ENCODE measurements at places on chromosomes 11 and 22. TPM values are rescaled to one million over a fixed set of nuclear protein-coding genes. Genes with fewer than 3 reads are reported as not detected.

DNA sequence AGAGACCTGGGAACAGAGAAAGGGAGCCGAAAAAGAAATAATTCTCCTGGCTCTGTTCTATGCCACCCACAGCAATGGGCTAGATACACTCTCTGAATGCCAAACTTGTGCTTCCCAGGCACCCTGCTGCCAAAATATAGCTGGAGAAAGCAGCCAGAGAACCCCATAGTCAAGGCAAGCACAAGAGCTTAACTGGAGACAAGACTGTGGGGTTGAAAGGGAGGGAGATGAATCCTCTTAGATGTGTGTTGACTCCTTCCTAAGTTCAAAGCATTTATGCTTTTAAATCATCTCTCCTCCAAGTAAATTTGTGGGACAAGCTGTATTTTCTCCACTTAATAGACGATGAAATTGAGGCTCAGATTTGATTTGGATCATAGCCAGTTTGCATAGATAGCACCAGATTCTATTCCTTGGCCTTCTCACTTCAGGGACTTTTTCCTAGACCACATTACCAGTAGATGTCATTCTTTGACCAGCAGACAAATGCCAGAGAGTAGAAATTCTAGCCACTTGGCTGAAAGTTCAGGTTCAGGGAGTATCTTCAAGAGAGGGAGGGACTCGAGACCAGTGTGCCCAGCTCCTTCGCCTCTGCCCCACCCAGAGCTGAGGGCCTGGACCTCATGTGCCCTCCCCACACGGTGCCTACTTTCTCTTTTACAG is 16.5 kb upstream of the ETS1 start:
- no peak for DNase-seq

- no peak for DNase-seq
Observed at GRCh38 chr11:27456140-27456794, 16.3 kb downstream of the LGR4 start.

DNA sequence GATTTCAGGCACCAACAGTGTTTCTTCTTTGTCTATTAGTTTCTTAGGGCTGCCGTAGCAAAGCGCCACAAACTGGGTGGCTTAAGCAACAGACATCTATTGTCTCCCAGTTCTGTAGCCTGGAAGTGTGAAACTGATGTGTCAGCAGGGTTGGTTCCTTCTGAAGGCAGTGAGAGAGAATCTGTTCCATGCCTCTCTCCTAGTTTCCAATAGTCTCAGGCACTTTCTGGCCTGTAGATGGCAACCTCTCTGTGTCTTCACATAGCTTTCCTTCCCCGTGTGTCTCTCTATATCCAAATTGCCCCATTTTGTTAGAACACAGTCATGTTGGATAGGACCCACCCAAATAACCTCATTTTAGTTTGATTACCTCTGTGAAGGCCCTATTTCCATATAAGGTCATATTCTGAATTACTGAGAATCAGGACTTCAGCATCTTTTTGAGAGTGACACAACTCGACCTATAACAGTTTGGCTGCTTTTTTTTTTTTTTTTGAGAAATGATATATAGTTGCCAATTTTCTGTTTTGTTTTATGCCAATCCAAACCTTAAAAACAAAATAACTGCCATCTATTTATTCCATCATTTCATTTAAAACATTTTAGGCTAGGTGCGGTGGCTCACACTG is 108.2 kb downstream of the SLC36A4 start:
- DNase-seq = peak; percentile 20

GRCh38 chr11:4658629-4659445 is 15.1 kb downstream of the OR51E1 start:
- DNase-seq = no peak

GRCh38 chr11:70267405-70267950 is 3.0 kb upstream of the PPFIA1 start:
- no peak for DNase-seq

- DNase-seq = no peak
Observed at GRCh38 chr11:40168414-40168813, 1291.0 kb downstream of the LRRC4C start.

DNA sequence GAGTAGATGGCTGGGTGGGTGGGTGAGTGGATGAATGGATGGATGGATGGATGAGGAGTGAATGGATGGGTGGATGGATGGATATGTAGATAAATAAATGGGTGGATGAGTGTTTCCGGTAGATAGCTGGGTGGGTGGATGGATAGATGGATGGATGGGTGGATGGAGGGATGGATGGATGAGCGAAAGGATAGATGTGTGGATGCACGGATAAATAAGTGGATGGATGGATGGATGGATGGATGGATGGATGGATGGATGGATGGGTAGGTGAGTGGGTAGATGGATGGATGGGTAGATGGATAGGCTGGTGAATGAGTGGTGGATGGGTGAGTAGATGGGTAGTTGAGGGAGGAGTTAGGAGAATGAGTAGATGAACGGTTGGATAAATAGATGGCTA is 349.3 kb downstream of the MN1 start:
- DNase-seq = no peak

GRCh38 chr11:121523581-121524232 is 70.9 kb upstream of the SORL1-AS1 start:
- no peak for DNase-seq

DNA sequence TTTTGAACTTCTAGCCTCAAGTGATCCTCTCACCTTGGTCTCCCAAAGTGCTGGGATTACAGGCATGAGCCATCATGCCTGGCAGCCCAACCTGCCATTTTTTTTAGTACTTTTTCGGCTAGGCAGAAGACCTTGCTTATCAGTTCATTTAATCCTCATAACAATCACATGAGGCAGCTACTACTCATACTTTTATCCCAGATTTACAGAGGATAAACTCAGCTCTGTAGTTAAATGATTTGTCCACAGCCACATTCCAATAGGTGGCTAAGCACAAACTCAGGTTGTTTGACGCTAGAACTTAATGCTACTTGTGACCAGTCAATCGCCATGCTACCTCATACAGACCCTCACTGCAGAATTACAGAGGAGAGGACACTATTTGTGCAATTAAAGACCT is 28.1 kb downstream of the SBF2 start:
- no peak for DNase-seq

GRCh38 chr11:5603326-5603725 is 6.9 kb downstream of the TRIM6 start:
- no peak for DNase-seq

- DNase-seq = peak; percentile 70
Observed at GRCh38 chr11:359181-359714, 10.1 kb upstream of the B4GALNT4 start.

DNA sequence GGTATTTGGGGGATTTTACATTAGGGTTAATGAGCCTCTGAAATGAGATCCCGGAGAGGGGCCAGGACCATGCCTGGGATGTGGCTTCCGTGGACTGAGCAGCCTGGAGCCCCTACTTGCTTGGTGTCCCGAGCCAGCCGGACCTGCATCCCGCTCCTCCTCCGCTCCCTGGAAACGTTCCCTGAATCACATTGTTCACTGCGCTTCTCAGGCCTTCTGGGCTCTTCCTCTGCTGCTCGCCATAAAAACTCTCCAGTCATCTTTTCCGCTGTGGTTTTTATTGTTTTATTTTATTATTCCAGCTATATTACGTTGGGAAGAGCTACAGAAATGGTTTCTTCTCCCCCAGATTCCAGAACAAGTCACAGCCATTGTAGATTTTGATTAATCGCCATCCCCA is 13.3 kb upstream of the KCNQ1OT1 start:
- DNase-seq = no peak

DNA sequence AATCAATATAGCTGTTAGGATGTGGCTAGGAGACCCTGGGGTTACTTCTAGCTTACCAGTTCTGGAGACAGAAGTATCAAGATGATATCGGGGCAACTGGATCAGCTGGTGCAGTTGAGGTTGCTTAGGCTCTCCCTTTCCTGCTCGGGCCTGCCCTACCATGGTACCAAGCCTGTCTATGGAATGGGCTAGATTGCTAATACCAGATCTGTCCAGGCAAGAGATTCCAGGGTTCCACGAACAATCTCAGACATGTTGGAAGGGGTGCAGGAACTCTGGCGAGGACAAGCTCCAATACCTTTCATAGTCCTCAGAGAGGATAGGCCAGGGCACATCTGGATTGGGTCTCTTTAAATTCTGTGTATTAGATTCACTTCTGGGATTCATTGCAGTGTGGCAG is 53.8 kb downstream of the ADM start:
- DNase-seq = no peak

DNA sequence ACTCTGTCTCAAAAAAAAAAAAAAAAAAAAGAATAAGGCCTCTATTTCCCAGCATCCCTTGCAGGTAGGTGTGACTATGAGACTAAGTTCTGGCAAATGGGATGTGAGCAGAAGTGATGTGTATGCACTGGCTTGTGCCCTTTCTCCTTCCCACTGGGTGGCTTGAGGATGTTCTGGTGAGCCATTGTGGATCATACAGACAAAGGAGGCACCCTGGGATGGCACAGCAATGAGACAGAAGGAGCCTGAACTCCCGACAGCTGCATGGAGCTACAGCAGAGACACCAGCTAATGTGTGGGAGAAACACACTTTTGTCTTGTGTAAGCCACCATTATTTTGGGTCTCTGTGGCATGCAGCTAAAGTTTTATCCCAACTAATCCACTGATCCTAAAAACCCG is 10.6 kb upstream of the SORL1 start:
- DNase-seq = no peak

DNA sequence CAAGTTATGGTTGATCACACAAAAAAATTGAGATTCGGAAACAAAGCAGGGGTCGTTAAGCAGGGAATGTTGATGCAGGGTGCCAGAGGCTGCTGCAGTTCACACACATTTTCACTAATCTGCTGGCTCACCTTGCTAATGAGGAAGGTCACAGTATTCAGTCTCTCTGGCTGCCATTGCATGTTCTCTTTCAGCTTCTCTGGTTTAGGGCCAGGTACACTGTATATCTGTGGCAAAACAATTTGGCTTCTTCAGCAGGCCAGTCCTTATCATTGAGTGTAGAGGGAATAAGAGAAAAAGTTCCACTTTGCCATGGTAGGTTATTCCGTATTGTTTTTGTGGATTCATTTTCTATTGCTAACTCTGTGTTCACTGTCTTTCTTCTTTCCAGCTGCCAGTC is 283.7 kb upstream of the ANO3 start:
- no peak for DNase-seq

DNA sequence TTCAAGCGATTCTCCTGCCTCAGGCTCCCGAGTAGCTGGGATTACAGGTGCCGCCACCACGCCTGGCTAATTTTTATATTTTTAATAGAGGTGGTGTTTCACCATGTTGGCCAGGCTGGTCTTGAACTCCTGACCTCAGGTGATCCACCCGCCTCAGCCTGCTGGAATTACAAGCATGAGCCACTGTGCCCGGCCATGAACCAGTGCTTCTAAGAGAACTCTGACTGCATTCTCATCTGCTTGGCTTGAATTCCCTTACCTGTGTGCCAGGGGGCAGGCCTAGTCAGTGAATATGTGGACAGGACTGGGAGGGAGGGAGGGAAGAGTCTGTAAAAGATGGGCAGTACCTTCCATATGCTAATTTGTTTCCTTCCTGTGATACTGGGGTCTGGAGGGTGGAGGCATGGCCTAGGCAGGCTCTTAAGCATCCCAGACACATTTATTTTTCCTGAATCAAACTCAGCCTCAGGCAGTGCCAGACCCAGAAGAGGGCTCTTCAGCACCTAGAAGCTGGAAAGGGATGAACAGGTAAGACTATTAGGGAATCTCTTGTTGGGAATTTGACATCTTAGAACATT is 6.6 kb downstream of the RPS25 start:
- DNase-seq = no peak

DNA sequence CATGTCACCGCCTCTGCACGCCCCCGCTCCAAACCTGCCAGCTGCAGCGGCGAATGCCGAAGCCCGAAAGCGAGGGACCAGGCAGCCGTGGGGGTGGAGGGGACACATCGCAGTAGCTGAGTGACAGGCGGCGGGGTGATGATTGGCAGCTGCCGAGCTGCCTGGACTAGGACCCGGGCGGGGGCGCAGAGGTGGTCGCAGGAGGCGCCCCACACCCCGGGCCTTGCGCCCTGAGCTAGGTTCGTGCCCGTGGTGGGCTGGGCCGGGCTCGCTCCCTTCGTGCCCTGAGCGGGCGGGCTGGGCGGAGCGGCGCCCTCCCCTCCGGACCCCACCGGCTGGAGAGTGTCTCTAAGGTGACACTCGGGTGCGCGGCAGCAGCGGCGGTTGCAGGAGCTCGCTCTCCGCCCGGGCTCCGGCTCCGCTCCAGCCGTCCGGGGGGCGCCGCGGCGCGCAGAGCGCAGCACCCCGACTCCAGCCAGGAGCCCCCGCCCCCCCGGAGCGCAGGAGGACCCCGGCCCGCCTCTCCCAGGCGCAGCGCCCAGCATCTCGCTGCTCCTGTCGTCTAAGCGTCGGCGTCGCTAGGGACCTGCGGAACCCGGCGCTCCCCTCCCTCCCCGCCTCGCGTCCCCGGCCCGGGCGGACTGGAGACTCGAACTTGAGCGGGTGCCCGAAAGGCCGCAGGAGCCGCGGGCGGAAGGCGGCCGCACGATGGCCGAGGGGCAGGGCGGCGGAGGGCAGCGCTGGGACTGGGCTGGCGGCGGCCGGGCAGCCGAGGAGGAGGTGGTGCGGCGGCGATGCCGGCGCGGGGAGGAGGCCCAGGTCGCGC is 14.5 kb upstream of the DGKZ start:
- DNase-seq = peak; percentile 62

DNA sequence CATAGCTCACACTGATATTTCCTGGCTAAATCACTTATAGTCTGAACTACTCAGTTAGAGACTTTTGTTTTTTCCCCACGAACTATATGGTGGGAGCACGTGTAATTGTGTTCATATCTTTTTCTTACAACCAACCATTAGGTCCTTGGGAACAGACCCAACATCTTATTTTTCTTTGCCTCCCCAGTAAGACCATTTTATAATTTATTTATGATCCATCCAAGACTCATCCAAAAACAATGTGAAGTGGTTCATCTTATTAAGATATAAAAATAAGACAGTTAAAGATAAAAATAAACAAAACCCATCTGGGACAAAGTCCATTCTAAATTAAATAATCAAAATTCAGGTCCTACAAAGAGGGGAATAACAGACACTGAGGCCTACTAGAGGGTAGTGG is 90.8 kb downstream of the FAM168A start:
- DNase-seq = no peak

The OVCH2 gene
- total RNA-seq = not detected

The GRIA4 gene
- not detected for total RNA-seq

The ELMOD1 gene
- not detected for total RNA-seq

The TESMIN gene
- 6.2 TPM for total RNA-seq

The ANKRD49 gene
- total RNA-seq = 19.1 TPM

The ATG2A gene
- total RNA-seq = 16.3 TPM

The OR4D5 gene
- not detected for total RNA-seq

The ACO2 gene
- total RNA-seq = 118 TPM

The VPREB1 gene
- not detected for total RNA-seq

The FAM227A gene
- 0.35 TPM for total RNA-seq

The POU2AF2 gene
- not detected for total RNA-seq

The ANO5 gene
- not detected for total RNA-seq

The MS4A13 gene
- total RNA-seq = not detected

The PLEKHA7 gene
- 2.5 TPM for total RNA-seq

The DERL3 gene
- total RNA-seq = 7.5 TPM

The DENND5A gene
- total RNA-seq = 62.3 TPM
